Esophagus mucosa (tissue), 1 donor: ENCODE measurements at places on chromosomes 4 and X. TPM values are rescaled to one million over a fixed set of nuclear protein-coding genes. Genes with fewer than 3 reads are reported as not detected.
A peak's percentile ranks its signal among the peaks of the same experiment; 100 is the strongest.

The GSPT2 gene
- total RNA-seq: 1.6 TPM

The PRSS12 gene
- total RNA-seq: 5.7 TPM

The CSAG3 gene
- not detected for total RNA-seq

The SSX1 gene
- not detected for total RNA-seq

- no peak for ATAC-seq
These were observed 472.6 kb upstream of the CPEB2 start for GRCh38 chr4:14529653-14530052.

GRCh38 chr4:168484626-168485025 lies 4.3 kb upstream of the DDX60L start:
- ATAC-seq: no peak

DNA sequence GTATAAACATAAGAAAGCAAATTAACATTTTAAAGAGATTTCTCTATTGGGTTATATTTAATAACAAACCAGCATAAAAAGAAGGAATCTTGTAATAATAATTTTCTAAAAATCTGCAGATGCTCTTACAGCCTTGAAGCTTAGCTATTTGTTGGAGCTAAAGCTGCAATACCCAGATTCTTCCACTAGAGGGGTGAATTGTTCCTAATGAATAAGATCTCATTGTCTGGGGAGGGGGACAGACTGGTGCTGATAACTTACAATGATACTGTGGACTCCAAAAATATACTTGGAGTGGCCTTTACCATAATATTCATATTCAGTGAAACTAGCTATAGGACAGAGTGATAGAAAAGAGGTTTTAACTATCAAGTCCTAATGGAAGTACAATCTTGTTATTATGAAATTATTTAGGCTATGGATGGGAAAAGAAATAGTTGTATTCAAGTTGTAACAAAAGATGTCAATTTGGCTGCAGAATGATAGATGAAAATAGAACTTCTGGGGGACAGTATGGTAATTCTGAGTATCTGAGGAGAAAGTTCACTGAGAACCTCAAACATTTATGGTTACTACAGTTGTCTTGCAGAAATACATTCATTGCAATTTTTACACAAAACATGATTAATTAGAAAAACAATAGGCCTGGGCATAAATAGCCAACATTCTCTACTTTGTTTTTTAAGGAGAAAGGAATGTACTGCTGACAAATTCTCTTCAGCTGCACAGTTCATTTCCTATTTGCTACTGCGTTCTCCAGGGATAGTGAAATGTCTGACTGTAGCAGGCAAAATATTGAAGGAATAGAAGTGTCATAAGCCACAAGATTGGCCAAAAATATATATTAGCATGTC lies 443.3 kb downstream of the GBA3 start:
- ATAC-seq: no peak

- ATAC-seq: peak; percentile 64
These were observed 70.1 kb downstream of the CCNG2 start for GRCh38 chr4:77226939-77227705.

GRCh38 chr4:78660559-78660958 lies 109.0 kb downstream of the ANXA3 start:
- ATAC-seq: no peak

DNA sequence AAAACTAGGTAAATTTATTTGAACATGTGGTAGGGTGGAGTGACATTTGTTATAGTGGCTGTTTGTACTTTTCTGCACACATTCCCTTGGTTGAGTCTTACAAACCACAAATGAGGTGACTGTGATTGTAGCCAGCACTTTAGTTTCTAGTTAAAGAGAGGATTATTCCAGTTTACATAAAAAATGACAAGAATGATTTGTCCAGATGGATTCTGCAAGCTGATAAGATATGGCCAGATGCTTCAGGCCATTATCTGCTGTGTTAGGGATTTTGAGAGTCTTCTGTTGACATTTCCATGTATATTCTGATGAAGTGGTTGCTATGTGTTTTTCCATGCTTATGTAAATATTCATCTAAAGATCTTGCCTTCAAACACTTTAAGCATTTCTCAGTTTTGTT lies 31.0 kb upstream of the PDE5A start:
- ATAC-seq: no peak

- ATAC-seq: no peak
These were observed 30.8 kb downstream of the MRPL1 start for GRCh38 chr4:77893451-77893850.

- ATAC-seq: no peak
These were observed 52.8 kb upstream of the IL1RAPL2 start for GRCh38 chrX:104513162-104513561.

GRCh38 chr4:3096202-3096601 lies 21.7 kb downstream of the HTT start:
- ATAC-seq: no peak

DNA sequence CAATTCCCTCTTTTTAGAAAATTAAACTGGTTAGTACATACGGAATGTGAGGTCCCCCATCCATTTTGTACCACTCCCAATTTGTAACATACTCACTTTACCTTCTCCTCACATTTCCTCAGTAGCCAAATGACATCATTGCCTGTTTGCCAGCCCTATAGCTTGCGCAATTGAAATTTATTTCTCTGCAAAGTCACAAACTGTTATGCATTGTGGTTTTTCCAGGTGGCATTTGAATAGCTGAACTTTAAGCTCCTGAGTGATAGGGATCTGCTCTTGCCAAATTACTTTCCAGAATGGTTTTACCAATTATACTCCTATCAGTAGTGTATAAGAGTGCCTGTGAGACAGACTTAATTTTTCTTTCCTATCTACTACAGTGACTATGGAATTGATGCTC lies 7.7 kb downstream of the COL4A5 start:
- ATAC-seq: no peak

GRCh38 chr4:163991298-163991865 lies 496.9 kb downstream of the TMA16 start:
- no peak for ATAC-seq

DNA sequence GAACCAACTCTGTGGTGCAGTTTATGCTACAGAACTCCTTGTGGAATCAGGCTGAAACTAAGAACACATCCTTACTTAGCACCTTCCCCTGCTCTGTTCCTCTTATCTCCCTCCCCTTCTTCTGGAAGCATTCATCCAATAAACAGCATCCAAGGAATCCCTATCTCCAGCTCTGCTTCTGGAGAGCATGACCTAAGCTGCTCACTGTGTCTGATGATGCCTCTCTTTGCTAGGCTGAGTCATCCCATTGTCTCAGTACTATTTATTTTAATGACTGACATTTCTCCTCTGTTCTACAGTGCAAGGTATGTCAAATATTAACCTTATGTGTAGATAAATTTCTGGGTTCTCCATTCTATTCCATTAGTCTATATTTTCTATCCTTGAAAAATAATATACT lies 71.2 kb downstream of the BEND2 start:
- no peak for ATAC-seq

DNA sequence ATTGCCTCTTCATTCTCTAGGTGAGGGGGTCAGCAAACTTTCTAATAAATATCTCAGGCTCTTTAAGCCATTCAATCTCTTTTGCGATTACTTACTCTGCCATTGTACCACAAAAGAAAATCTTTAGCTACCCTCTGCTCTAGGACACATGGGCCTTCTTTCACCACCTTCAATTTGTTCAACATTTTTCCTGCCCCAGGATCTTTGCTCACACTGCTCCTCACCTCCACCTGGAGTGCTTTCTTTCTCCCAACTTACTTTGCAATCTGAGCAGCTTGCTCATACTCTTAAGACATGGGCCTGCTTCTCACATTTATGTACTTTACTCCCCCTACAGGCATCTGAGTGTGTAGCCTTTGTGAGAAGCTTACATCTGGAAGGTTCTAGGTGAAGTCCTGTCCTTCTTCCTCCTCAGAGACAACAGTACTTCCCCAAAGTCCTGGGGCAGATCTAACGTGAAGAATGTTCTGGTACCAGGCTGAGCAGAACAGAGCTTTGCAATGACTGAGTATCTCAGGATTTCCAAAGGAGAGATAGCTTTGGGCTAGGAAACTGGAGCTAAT lies 55.0 kb upstream of the PRDM5 start:
- ATAC-seq: peak; percentile 61

- ATAC-seq: no peak
These were observed 381.5 kb upstream of the PRKX start for GRCh38 chrX:4094926-4095325.
